NT2/D1 (cell line): ENCODE measurements at places on chromosomes 7 and 10.

DNA sequence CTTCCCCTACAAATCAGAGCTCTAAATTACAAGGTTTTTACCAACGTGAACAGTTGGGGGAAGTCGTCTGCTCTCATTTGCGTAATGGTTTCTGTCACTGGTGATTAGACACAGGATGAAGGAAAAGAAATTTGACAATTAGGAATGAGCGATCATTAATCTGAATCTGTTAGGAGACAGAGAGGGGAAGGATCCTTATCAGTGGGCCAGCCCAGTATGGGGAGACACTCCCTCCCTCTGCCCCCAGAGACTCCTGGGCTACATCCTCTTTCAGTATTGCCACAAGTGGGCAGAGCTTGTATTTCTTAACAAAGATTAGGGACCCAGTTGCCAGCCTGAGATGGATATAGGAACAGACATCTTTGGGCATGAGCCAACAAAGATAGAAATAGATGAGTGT, 15.5 kb downstream of the HIF1AN start:
- DNase-seq: no peak

DNA sequence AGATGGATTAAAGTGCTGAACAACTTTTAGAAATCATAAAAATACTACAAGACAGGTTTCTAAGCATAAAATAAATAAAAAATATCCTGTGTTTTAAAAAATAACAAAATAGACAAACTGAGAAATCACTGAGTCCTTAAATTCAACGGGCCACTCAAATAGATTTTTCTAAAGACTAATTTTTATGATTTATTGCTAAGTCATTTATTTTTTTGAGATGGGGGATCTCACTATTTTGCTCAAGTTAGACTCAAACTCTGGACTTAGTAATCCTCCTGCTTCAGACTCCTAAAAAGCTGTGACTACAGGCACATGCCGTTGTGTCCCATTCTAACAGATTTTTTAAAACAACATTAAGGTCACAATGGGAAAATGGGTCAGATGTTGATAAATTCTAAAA, 121.0 kb upstream of the THSD7A start:
- DNase-seq: no peak

GRCh38 chr7:37467002-37467401, 18.3 kb upstream of the ELMO1 start:
- no peak for DNase-seq

DNA sequence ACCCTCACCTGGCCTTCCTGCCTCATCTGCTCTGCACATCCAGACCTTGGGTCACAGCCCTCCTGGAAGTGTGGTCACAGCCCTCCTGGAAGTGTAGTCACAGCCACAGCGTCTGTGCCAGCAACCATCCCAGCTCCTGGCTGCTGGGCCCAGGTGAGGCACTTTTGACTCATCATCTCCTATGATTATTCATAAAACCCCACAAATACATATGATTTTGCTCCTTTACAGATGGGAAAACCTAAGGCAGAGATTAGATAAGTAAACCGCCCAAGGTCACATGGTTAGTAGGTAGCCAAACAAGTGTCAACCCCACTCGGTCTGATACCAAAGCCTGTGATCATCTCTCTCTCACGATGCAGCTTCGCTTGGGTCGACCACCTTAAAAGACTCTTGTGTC, 94.3 kb downstream of the PRLHR start:
- DNase-seq: no peak

DNA sequence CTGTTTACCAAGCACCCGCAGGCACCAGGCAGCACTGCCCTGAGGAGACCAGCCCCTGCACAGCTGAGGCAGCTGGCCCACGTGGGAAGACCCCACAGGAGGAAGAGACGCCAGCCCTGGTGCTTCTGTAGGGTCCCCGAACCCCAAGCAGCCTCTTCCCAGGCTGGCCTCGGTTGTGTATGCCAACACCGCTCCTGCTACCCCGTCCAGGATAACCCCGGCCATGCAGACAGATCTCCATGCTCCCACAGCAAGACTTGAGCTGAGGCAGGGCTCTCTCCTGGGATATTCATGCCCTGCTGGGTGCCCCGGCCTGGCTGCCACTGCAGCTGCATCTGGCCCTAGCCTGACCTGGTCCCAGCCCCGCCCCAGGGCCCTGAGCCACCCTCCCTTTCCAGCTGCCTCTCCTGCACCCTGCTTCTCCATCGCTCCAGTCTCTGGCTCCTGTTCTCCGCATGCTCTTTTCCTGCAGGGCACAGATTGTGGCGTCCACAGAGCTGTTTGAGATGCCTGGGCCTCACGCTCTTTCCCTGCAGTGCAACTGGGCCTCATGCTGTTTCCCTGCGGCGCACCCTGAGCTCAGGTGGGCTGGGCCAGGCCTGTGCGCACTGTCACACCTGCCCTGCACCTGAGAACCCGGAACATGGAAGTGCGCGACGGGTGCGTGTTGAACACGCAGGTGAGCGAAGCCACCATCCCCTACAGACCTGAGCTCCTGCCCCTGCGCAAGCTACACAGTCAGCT, 236.2 kb downstream of the ELFN1 start:
- no peak for DNase-seq

GRCh38 chr7:1026721-1027161, 17.6 kb upstream of the GPR146 start:
- no peak for DNase-seq

DNA sequence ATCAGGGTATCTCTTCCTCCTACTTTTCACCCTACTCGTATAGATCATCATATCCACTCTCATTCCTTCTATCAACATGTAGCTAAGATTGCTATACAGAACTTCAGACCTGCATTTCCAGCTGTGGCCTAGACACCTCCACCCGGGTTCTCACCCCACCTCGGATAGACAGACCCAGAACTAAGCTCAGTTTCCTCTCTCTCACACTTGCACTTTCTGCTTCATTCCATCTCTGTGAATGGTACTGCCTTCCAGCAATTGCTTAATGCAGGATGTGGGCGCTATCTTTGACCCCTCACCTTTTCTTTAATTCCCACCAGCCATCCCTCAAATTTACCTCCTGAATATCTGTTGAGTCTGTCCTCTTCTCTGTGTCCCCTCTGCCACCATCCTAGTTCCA, 35.7 kb downstream of the AGK start:
- DNase-seq: no peak

DNA sequence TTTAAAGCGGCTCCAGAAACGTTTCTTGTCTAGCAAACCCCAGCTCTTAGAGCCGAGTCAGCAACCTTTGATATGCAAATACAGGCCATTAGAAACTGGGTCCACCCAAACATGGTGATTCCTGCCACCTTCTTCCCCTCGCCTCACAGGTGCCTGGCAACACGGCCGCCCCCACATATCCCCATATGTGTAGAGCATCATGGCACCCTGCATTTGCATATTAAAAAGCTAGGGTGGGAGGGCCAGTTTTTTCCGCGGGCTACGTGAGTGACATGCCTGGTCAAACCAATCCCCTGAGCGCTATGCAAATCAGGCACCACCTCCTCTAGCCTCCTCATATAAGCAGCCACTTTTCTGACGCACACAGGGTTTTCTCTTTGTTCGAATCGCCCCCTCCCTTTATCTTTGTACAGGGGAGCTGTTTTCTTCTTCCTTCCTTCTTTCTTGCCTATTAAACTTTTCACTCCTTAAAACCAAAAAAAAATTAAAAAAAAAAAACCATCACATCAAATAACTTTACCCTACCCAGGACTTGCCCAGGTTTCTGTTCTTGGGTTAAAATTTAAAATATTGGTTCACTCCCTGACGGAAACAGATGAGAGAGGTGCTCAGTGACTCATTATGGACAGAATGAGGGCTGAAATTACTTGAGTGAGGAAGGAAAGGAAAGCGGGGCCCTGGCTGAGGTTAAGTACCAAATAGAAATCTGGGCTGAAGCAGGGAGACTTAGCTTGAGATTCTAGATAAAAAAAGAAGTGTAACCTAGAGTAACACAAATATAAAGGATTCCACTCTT, 59.8 kb downstream of the COA1 start:
- peak; percentile 81 for DNase-seq

GRCh38 chr7:124059375-124059774, 26.5 kb upstream of the TMEM229A start:
- no peak for DNase-seq

DNA sequence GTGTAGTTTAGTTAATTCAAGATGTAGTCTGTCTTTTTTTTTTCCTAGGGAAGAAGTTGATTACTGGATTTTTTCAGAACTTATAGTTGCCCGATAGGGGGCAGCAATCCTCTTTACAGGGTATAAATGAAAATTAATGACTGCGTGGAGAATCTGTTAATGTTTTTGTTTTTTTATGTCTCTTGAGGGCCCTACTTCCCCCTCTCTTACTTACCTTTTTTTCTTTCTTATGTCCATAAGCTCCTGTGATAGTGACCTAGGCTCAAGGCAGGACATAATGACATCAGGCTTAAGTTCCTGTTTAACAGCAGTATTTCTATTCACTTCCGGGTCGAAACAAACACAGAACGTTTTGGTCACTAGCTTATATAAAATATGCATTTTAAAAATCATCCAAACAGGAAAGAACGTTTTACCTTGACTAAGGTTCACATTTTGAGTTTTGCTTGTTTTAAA, 18.8 kb downstream of the CDC123 start:
- DNase-seq: peak; percentile 20

DNA sequence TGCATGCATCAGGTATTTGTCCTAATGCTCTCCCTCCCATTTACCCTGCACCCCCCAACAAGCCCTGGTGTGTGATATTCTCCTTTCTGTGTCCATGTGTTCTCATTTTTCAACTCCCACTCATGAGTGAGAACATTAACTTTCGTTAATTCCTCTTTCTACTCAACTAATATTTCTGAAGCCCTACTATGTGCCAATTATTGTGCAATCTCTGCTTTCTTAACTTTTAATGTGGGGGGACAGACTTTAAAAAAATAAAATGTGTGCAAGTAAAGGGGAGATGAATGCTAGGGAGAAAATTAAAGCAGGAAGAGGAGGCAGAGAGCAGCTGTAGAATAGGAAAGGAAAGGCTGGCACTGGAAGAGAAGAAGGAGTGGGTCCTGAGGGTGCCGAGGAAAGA, 954.0 kb upstream of the C7orf33 start:
- DNase-seq: no peak

- no peak for DNase-seq
Measured at GRCh38 chr7:115838829-115839228, 191.7 kb downstream of the TFEC start.

DNA sequence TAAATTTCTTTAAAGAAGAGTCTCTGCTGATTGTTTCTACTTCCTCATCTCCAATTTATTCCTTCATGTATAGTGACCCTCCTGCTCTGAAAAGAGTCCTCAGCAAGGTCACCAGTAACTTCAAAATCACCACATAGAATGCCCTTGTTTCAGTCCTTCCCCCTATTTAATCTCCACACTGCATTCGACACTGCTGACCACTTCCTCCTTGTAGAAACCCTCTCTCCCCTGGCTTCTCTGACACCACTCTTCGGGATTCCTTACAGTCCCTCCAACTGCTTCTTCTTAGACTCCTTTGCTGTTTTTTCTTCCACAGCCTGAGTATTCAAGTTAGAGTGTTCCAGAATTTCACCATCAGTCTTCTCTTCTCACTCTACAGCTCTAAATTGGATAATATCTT, 89.5 kb downstream of the VPS41 start:
- DNase-seq: no peak

DNA sequence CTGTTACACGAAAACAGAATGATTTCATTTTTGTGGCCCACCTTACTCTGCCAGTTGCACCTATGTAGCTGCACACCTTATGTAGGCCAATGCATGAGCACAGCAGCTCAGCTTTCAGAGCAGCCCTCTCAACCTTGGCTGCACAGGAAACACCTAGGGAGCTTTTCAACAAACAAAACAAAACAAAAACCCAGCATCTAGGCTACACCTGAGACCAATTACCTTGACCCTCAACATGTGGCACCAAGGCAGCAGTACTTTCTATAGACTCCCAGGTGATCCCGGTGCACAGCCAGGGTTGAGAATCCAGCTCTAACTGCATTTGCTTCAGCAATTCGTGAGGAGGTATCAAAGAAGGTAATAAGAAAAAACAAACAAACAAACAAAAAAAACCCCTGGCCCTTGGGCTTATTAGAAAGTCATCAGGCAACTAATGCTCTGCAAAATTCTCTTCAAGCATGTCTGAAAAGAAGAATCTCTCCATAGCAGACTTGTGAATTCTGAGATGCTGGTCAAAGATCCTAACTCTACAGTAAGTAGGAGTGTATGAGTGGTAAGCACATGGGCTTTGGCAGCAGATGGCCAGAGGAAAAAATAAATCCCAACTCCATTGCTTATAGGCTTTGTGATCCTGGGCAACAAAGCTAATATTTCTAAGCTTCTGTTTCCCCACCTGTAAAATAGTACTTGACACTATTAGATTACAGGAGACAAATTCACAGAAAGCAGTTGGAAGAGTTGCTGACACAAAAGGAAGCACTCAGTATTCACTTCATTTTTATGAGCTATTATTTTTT, 113.4 kb upstream of the NOBOX start:
- DNase-seq: no peak

GRCh38 chr7:5586279-5586962, 162.8 kb upstream of the TNRC18 start:
- no peak for DNase-seq

- no peak for DNase-seq
Measured at GRCh38 chr7:48416327-48416908, 245.2 kb downstream of the ABCA13 start.

GRCh38 chr7:45391618-45392451, 182.3 kb upstream of the ADCY1 start:
- no peak for DNase-seq

GRCh38 chr7:422191-422885, 97.3 kb downstream of the PDGFA start:
- DNase-seq: no peak

DNA sequence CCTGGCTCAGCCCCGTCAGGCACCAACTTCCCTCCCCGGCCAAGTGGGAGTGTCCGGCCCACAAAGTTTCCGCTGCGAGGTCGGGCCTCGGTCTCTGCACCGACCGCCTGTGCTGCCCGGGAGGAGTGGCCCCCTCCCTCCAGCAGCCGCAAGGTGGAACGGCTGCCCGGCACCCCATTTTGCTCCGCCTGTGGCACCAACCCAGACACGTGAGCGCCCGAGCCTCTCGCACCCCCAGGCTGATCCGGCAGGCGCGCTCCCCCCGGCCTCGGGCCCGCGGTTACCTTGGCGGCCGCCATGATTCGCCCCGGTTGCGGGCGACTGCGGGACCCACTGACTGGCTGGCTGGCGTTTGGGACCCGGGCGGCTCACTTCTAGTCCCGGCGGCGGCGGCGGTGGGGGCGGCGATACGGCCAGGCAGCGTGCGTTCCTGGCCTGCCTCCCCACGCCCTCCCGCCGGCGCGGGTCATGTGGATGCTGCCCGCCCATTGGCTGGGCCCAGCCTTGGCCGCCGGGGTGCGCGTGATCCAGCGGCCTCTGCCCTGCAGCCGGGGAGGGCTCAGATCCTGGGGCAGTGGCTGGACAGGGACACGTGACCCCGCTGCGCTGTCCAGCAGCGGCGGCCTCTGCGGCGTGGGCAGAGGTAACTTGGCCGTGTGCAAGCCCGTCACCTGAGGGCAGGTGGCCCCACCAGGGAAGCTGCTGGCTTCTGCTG, at the start of gene SLC25A13:
Gene SLC25A13 (minus strand): TSS at position 441 of the 715 bp plus-strand sequence. CDS start 142 bp downstream, at position 299.
- peak; percentile 78 for DNase-seq
